ENCODE measurements at places on chromosomes 5 and 9.

GRCh38 chr5:177980743-177981151 lies 15.3 kb downstream of the PROP1 start:
- DNase-seq = no peak
- H3K4me1 ChIP-seq = no peaks in the 10 kb centered on the region
- peaks cover 21% of the 10 kb centered on the region for H3K27me3 ChIP-seq
- no peak overlapping the region for H3K27ac ChIP-seq
- H3K4me3 ChIP-seq = no peak overlapping the region

- H3K36me3 ChIP-seq = no peaks in the 10 kb centered on the region
- no peaks in the 10 kb centered on the region for H3K27me3 ChIP-seq
- no peak overlapping the region for H3K27ac ChIP-seq
- no peak overlapping the region for H3K4me3 ChIP-seq
- H3K4me1 ChIP-seq = no peaks in the 10 kb centered on the region
- no peak for DNase-seq
Measured at GRCh38 chr5:58545912-58546311, 37.0 kb upstream of the RAB3C start.

DNA sequence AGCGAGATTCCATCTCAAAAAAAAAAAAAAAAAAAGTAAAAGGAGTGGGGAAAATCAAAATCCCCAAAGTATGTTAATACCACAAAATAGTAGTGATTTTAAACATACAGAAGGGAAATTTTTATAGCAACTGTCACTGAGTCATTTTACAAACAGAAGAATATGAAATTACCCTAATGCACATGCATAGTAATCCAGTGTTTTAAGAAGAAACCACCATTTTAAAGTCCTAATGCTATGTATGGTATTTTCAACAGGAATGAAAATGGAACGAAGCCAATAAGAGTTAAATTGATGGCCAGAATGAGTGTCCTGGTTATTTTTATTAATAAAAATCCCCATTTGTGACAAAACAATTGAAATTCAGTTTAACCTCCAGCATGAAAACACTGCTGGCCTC lies 26.7 kb upstream of the NXNL2 start:
- no peaks in the 10 kb centered on the region for H3K36me3 ChIP-seq
- H3K4me1 ChIP-seq = no peaks in the 10 kb centered on the region
- H3K4me3 ChIP-seq = no peak overlapping the region
- DNase-seq = no peak
- no peak overlapping the region for H3K27ac ChIP-seq

DNA sequence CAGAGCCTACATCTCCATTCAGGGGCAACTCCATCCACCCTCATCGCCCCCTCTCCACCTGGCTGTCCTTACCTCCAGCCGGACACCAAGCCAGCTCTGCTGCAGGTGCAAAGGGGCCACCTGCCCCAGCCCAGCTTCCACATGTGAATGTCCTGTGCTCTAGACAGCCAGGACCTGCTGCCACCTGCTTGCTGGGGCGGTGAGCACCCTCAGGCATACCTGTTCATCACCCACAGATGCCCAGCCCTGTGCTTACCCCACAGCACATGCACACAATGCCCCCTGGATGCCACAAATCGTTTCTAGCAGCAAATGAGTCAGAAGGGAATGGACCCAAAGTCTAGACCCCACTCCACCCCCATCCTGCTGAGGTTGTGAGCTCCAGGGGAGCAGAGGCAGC lies 13.3 kb upstream of the NKD2 start:
- no peak for DNase-seq
- no peaks in the 10 kb centered on the region for H3K27me3 ChIP-seq
- H3K4me3 ChIP-seq = no peak overlapping the region
- no peaks in the 10 kb centered on the region for H3K4me1 ChIP-seq
- no peak overlapping the region for H3K27ac ChIP-seq

- H3K4me3 ChIP-seq = no peak overlapping the region
- no peak overlapping the region for H3K27ac ChIP-seq
- peaks cover 4% of the 10 kb centered on the region for H3K36me3 ChIP-seq
Measured at GRCh38 chr5:176373100-176373818, 8.0 kb downstream of the ARL10 start.
